ENCODE measurements at places on chromosomes 6 and 20.

DNA sequence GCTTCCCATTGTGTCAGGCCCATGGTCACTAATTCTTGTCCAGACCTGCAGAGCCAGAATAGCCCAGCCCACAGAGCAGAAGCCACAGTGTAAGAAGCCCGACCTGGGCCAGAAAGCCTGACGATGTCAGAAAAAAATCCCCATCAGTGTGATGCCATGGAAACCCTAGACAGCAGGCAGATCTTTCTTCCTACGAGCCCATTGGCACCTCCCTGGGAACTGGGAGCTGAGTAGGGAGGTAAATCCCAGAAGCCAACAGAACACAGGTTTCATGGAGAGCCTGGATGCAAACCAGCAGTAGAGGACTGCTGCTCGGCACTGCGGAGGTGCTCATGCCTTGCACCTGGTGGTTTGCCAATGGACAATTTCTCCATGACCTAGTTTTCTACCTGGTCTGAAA lies 82.2 kb upstream of the SLC22A16 start:
- no peak for DNase-seq

GRCh38 chr6:124870611-124871459 lies 91.4 kb upstream of the RNF217 start:
- no peak for DNase-seq

GRCh38 chr6:137851669-137852068 lies 15.4 kb upstream of the TNFAIP3 start:
- DNase-seq, result no peak

DNA sequence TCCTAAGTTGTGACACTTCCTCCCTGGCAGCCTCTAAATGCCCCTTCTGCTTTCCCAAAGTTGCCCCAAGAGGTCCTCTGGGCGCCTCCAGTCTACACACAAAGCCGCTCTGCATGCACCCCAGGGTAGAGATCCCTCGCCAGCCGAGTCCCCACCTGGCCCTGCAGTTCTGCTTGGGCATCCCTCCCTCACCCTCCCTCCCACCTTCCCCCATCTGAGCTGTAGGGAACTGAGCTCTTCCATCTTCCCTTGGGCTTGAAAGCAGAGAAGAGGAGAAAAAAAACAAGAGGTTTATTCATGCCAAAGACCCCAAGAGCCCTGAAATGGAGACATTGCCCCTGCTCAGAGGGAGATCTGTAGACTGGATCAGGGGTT lies 5.7 kb upstream of the FGD2 start:
- DNase-seq, result no peak

- no peak for DNase-seq
Measured at GRCh38 chr20:22686097-22686496, 101.7 kb upstream of the FOXA2 start.

DNA sequence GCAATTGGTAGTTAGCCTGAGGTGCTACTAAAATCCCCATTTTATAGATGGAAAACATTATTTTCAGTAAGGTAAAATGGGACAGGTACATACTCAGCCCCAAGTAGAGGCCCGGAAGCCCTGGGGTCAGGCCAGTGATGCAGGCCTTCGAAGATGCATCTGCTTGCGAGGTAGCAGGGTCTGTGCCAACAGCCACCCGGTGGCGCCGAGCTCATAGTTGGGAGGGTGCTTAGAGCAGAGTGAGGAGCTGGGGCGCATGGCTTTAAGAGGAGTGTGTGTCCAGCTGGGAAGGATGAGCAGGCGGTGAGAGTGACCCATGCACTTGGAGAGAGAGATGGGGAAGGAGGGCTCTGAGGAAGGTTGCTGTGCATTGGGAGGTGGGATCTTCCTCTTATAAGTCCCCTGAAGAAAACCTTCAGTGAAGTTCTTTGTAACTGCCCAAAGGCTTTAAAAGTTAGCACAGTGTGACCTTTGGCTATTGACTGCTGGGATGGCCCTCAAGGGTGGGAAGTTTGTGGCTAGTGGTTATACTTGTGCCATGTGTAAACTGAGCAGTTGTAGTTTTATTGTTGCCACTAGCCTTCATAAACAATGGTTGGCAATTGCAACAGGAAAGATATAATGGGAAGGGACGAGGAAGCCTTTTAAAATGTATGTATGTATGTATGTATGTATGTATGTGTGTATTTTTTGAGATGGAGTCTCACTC lies 71.1 kb downstream of the TOX2 start:
- no peak for DNase-seq

DNA sequence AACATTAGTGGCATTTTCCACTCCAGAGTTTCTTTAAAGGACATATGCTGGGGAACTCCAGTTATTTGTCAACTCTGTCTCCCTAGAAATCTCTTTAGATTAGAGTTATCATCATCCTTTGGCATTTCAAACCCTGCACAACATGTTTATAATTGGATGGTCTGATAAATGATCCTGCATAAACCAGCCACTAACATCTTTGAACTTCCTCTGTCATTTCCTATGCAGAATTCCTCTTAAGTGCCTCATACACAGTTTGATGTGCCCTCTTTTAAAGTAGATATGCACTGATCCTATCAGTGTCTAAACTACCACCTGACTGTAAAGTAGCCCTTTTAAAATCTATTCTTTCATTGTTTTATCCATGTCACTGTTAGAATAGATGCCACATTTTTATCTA lies 306.3 kb upstream of the IRAK1BP1 start:
- DNase-seq, result no peak

- DNase-seq, result no peak
Measured at GRCh38 chr20:5767493-5768098, 17.4 kb downstream of the SHLD1 start.

GRCh38 chr6:169266746-169267591 lies 13.3 kb upstream of the THBS2 start:
- no peak for DNase-seq

DNA sequence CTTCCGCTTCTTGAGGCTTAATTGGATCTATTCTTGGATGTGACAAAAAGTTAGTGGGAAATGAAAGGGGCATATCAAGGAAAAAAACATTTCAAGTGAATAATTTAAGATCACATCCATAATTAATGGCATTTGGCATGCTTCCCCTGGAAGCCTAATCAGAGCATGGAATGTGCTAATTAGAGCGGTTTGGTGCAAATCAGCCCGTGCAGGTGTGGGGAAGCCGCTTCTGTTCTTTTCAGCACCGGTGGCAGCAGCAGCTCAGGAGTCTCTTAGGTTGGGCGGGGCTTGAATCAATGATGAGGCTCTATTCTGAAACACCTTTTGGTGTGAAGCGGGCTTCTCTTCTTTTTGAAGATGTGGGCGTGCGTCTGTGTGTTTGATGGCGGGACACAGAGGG lies 301.2 kb downstream of the LRFN2 start:
- no peak for DNase-seq

Measured in activated naive CD8-positive, alpha-beta T cell treated with anti-CD3 and anti-CD28 coated beads, Interleukin-2, amount 50 U/mL, for 16 hours (primary cell).